ENCODE measurements at places on chromosomes 2 and 18.
A peak's percentile ranks its signal among the peaks of the same experiment; 100 is the strongest.

- no peak for DNase-seq
Measured at GRCh38 chr2:136019306-136019705, 33.9 kb upstream of the DARS1 start.

GRCh38 chr2:179825494-179825893 lies 35.9 kb downstream of the ZNF385B start:
- no peak for DNase-seq

DNA sequence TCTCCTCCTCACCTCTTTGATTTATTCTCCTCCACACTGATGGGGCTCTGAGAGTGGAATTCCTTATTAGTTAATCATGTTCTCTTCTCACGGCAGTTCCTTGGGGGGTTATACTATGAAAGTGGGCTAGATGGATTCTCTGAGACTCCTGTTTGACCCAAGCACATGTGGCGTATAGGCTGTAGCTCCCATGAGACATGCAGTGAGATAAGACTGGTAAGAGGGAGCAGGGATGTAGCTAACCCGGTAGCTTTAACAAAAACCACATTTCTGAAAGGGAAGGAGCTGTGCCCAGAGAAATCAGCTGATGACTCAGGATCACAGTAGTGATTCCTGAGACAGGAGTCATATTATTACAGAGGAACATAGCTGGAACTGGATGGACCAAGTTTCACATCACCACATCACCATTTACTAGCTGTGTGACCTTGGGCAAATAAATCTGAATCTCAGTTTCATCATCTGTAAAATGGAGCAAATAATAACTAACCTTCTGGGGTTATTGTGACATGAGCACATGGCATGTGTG lies 82.9 kb downstream of the CRIM1 start:
- no peak for DNase-seq

GRCh38 chr2:101415220-101415619 lies 27.9 kb upstream of the CREG2 start:
- DNase-seq, result no peak

GRCh38 chr2:120898961-120899750 lies 163.5 kb downstream of the GLI2 start:
- DNase-seq, result peak; percentile 58

DNA sequence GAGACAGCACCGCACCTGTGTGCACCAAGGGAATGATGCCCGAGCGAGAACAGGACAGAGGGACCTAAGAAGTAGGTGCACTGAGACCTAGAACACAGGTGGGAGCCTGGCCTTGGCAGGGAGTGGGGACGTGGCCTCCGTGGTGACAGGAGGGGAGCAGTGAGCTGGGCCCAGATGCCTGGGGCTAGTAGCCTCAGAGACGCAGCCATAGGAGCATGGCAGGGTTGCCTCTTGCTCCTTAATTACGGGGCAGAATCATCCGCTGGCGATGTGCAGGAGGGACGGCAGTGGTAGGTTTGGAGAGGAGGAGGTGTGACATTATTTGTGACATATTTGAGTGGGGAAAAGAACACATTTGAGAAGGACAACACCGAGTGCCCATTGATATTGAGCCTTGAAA lies 57.0 kb upstream of the HPCAL1 start:
- DNase-seq, result no peak

DNA sequence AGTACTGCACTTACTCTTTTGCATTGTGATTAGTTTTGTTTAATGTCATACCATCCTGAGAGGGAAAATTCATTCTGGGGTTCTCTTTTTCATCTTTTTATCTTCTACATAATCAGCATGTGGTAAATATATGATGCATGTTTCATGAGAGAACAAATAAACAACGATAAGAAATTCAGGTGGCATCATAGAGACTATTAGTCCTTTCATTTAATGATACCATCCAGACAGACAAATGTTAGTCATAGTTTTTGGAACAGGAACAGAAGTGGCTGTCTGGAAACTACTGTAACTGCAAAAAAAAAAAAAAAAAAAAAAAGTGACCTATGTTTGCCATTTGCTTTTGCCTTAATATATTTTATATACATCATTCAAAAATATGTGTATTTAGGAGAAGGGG lies 761.0 kb downstream of the EPHA4 start:
- DNase-seq, result no peak

DNA sequence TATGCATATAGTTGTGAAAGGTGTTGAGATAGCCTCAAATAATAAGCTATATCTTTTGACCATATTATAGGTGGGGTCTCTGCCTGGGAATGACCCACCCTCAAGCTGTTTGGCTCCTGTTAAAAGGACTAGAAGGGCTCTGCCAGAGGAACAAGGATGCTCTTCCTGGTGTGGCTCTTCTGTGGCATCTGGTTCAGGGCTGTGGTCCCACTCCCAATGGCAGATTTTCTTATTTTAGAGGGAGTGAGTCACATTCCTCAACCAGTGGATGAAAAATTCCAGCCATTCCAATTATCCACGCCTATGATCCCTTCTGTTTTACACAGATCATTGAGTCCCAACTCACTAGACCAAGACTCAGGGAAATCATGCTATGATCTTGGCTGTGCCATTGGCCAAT lies 119.9 kb downstream of the PARD3B start:
- no peak for DNase-seq

All from NCI-H345 (cell line).